ENCODE measurements at places on chromosomes 2 and 18. TPM values are rescaled to one million over a fixed set of nuclear protein-coding genes. Genes with fewer than 3 reads are reported as not detected.

ATP6V1B1 gene
- polyA plus RNA-seq = not detected

ARHGAP15 gene
- polyA plus RNA-seq = 190 TPM

CDKL4 gene
- polyA plus RNA-seq = not detected

KCNS3 gene
- not detected for polyA plus RNA-seq

TACR1 gene
- not detected for polyA plus RNA-seq

ACADL gene
- not detected for polyA plus RNA-seq

INPP5D gene
- 220 TPM for polyA plus RNA-seq

COL5A2 gene
- not detected for polyA plus RNA-seq

RNF103 gene
- 2.4 TPM for polyA plus RNA-seq

MYCN gene
- polyA plus RNA-seq = not detected

SLC66A3 gene
- polyA plus RNA-seq = 48.6 TPM

PKP4 gene
- polyA plus RNA-seq = 0.45 TPM

DIPK1C gene
- not detected for polyA plus RNA-seq

CD8A gene
- 1.4 TPM for polyA plus RNA-seq

WDR12 gene
- 16.6 TPM for polyA plus RNA-seq
